ENCODE measurements at places on chromosomes 5 and 9.

GRCh38 chr5:72364171-72364570 is 44.0 kb downstream of the PTCD2 start:
- DNase-seq, result no peak

GRCh38 chr9:80951675-80952074 is 737.7 kb downstream of the TLE1 start:
- no peak for DNase-seq

GRCh38 chr9:27436234-27436633 is 87.9 kb upstream of the IFNK start:
- no peak for DNase-seq

DNA sequence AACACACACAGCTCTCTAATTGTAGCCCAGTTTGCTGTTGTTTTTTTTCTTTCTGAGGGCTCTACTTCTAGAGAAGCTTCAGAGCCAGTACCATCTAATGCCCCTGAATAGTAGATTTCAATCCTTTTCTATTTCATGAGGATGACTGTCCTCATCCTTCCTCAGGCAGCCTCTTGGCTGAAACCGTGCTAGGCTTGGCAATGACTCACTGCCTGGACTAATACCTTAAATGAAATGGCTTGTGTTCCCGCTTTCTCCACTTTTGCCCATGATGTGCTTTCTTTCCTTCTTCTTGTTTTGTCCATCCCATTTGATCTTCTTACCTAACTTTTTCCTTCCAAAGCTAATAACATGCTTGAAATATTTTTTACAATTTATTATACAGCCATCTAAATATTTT is 80.1 kb downstream of the ITGA1 start:
- DNase-seq, result no peak

GRCh38 chr9:112731971-112732370 is 14.1 kb upstream of the INIP start:
- no peak for DNase-seq

DNA sequence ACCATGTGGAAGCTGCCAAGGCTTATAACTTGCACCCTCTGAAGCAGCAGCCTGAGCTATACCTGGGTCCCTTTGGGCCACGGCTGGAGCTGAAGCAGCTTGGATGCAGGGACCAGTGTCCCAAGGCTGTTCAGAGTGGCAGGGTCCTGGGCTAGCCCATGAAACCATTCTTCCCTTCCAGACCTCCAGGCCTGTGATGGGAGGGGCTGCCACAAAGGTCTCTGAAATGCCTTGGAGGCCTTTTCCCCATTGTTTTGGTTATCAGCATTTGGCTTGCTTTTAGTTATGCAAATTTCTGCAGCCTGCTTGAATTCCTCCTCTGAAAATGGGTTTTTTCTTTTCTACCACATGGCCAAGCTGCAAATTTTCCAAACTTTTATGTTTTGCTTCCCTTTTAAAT is 433.7 kb upstream of the ACO1 start:
- DNase-seq, result no peak

DNA sequence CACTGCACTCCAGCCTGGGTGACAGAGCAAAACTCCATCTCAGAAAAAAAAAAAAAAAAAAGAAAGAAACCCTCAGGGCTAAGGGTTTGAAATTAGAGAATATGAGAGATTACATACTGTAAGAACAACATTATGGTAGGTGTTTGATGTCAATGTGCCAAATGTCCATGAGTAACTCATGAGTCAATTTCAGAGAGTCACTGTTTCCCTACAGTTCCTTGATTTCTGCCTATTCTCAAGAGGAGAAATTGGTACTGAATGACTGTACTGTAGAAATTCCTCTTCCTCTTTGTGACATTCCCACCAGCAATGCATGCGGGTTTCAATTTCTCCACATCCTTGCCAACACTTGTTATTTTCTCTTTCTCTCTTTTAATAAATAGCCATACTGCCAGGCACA is 35.2 kb downstream of the MARVELD2 start:
- no peak for DNase-seq

DNA sequence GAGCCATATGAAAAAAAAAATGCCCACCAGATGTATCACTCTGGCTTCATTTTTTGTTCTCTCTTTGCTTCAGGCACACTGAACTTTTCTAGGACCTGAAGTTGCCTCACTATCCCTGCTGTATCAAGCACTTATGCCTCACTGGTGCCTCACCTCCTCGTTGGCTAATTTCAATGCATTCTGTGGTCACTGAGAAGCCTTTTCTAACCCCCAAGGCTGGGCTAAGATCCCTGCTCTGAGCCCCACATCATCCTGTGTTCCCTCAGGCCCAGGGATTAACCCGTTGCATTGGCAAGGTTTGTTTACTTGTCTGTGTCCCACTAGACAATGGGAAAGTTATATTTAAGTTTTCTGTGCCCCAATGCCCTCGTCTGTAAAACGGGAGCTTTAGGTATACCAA is 362.7 kb downstream of the OSTF1 start:
- DNase-seq, result no peak

GRCh38 chr5:133383580-133383939 is 228.8 kb downstream of the FSTL4 start:
- DNase-seq, result no peak

DNA sequence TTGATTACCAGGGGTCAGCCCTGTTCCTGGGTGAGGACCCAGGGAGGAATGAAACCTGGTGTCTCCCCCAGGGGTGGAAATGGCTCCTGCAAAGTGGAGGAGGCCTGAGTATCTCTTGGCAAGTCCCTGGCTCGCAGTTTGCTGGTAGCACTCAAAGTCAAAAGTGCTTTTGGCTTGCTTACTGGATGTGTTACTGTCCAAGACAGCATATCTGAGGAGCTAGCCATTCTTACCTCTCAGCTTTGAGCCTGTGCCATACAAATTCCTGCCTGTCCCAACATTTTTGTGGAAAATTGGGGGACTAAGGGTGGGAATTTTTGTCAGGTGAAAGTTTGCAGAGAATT is 9.9 kb downstream of the ZNF618 start:
- no peak for DNase-seq

GRCh38 chr5:915946-916345 is 23.3 kb downstream of the TRIP13 start:
- DNase-seq, result no peak

DNA sequence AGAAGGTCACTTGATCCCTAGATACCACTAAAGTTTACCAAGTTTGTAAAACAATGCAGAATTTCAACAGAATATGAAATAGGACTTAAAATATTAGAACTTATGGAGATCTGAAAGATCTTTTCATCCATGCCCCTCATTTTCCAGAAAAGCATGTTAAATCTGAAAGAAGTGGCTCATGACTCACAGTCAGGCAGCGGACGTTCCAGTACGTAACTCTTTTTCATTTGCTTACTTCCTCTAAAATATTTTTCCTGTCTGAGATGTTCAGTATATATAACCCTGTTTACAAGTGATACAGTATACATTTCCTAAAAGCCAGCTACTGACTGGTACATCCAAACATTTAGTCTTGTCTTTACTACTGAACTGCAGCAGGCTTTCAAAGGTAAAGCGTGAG is 22.3 kb downstream of the FBXW2 start:
- DNase-seq, result no peak

DNA sequence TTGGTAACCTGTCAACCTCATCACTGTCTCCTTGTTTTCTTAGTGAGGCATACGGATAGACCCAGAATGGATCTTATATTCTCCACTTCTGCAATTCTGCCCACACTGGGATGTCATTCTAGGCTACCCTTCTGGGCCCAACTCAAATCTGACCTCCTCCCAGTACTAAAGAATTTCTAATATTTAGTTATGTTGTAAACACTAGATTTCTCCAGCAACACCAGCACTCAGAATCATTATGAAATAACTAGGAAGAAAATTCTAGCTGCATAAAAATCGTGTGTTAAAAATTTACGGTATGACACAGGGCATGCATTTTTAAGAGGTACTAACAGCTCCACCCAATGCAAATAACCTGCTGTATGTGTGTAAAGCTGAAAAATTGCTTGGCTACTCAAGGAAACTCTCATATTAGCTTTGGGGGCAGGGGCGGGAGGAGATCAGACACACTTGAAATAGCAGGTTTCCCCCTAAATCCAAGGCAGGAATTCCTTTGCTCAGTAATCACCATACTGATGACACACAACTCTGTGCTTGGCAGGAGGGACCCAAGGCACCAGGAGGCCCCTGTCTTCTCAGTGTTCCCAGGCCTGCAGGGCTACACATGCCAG is 27.3 kb downstream of the MACROH2A1 start:
- DNase-seq, result no peak

DNA sequence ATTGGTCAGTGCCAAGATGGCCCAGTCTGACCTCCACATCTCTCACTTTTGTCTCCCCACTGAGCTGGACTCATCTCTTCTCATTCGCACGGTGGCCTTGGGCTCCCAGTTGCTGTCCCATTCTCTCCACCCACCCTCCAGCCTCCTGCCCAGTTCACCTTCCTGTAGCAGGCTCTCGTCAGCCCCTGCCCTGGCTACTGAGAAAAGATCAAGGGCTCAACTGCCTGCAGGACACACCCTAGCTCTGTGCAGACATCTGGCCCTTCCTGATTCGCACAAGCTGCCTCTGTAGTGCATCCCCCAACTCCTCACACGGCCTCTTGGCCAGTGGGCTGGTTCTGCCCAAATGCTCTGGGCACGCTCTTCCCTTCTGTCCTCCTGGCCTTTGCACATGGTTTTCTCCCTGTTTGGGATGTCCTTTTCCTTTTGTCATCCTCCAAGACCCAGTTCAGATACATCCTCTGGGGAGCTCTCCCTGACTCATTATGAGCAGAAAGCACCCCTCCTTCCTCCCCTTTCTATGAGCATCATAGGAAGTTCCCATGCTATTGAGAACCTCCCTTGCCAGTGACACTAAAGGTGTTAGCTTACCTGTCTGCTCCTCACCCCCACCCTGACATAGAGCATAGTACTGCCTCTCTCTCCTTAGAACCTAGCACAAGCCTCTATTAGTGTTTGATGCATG is 78.5 kb upstream of the TGFBR1 start:
- no peak for DNase-seq

- no peak for DNase-seq
These were observed 306.4 kb downstream of the ZSWIM6 start for GRCh38 chr5:61638476-61638875.

DNA sequence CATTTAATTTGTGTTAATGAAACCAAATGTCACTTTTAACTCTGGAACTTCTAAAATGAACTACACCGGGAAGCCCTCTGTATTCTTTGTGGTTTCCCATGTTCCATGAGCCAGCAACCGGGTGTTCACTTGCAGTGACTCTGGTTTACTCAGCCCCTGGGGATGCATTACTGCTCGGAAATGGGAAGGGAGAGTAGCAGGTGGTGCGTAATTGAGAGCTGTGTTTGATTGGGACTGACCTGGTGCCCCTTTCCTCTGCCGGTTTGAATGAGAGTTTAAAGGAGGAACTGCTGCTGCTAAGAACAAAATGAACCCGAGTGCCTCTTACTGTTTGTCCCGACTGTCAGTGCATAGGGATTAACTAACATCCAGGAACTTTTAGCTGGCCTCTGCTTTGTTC is 100.1 kb upstream of the DHFR start:
- no peak for DNase-seq

GRCh38 chr5:172523146-172523745 is 68.9 kb upstream of the SH3PXD2B start:
- DNase-seq, result no peak

DNA sequence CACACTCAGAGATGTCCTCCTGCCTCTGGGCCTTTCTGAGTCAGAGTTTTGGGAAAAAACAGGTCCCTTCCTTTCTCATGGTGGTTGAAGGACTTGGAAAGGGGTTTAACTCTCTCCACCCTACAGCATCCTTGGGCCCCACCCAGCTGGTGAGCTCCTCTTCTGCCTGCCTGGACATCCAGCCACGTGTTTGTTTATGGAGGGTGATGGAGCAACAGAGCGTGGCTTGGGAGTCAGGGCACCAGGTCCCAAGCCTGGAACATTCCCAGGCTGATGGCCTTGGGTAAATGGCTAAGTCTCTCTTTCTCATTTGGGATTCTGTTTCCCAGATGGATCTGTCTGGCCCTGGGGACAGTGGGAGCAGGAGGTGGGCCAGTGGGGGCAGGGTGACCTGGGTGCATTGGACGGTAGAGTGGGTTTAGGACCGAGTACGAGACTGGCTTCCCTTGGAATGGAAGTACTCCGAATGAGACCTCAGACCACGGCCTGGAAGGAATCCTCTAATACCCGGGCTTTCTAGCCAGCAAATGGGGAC is 141.1 kb upstream of the IRX2 start:
- no peak for DNase-seq

DNA sequence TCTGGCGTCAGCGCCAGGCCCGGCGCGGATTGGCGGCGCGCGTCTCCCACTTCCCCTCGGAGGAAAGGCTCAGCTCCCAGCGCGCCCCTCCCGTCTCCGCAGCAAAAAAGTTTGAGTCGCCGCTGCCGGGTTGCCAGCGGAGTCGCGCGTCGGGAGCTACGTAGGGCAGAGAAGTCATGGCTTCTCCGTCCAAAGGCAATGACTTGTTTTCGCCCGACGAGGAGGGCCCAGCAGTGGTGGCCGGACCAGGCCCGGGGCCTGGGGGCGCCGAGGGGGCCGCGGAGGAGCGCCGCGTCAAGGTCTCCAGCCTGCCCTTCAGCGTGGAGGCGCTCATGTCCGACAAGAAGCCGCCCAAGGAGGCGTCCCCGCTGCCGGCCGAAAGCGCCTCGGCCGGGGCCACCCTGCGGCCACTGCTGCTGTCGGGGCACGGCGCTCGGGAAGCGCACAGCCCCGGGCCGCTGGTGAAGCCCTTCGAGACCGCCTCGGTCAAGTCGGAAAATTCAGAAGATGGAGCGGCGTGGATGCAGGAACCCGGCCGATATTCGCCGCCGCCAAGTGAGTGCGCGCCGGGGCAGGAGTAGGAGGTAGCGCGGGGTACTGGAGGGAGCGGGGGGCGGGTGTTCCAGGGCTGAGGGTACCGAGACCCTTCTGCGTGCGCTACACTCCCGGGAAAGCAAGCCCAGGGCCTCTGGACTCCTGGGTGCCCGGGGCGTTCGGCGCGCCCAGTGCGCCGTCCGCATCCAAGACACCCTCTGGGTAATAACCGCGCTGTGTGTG is at the start of gene MSX2:
TSS of gene MSX2 (plus strand) at position 99 of the 777 bp plus-strand sequence. CDS start at position 177, 78 bp downstream.
- no peak for DNase-seq

GRCh38 chr5:2695200-2695891 is 56.1 kb downstream of the IRX2 start:
- DNase-seq, result no peak

All from stimulated activated CD8-positive, alpha-beta memory T cell treated with anti-CD3 and anti-CD28 coated beads, Interleukin-7, amount 100 ng/mL, for 4 hours (primary cell).